SJCRH30 (cell line): ENCODE measurements at places on chromosomes 13 and 19. TPM values are rescaled to one million over a fixed set of nuclear protein-coding genes. Genes with fewer than 3 reads are reported as not detected.

GRCh38 chr13:74773248-74773647, 639.0 kb upstream of the KLF12 start:
- no peak for DNase-seq
- peaks cover 7% of the 10 kb centered on the region for H3K4me1 ChIP-seq
- no peak overlapping the region for H3K4me3 ChIP-seq

DNA sequence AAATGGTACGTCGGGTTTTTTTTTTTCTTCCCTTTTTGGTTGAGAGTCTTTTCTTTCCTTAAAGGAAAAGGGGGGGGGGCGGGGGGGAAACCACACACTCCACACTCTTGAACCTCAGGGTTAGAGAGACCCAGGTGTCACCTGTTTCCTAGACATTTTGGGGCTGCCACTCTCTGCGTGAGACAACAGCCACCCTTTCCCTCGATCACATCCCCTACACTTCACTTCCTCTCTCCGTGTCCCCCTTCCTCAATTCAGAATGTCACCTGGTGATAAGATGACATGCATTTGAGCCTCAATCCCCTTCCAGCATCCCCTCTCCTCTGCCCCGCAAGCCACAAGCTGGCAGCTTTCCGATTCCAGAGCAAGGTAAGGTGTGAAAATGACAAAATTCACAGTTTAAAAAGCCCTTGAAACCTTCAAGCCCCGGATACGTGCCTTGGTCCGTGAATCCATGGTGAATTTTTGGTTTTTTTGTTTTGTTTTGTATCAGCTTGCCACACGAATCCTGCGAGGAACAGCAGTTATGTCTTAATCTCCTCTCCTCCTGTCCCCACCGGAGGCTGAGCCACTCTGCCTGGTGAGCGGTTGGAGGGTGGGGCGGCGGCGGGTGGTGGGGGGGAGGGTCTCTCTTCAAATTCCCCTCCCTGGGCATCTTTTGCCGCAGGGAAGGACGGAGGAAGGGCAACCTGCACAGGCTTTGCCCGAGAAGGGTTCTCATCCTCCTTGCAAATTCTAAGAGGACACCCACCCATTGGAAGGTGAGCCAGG, 4.2 kb downstream of the PTPRS start:
- no peak overlapping the region for H3K4me3 ChIP-seq
- no peak overlapping the region for H3K27ac ChIP-seq
- H3K27me3 ChIP-seq: 0 out of 2 replicates have a peak, but pooled peaks cover 4% of the 10 kb centered on the region
- H3K4me1 ChIP-seq: no peaks in the 10 kb centered on the region

SLC10A2 gene
- not detected in 2 replicates for total RNA-seq

TEX101 gene
- total RNA-seq: not detected in 2 replicates
